ENCODE measurements at places on chromosomes 4 and X.

DNA sequence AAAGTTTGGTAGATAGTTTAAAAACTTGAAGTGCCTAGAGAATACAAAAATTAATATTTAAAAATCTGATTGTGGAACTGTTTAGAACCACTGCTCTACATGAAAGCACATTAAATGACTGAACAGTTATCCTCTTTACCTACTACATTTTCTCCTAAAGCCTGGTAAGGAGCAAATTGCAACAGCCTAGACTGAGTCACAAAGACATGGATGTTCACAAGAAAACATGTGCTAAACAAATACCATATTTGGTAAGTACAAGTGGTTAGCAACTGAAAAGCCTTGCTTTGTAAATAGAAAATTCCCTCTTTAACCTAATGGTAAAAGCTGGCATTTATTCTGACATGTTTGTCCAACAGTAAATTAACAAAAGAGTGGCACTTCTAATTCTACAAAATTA, 203.1 kb downstream of the FBXO8 start:
- no peak for DNase-seq

GRCh38 chr4:111519683-111520082, 625.6 kb upstream of the FAM241A start:
- DNase-seq, result no peak

DNA sequence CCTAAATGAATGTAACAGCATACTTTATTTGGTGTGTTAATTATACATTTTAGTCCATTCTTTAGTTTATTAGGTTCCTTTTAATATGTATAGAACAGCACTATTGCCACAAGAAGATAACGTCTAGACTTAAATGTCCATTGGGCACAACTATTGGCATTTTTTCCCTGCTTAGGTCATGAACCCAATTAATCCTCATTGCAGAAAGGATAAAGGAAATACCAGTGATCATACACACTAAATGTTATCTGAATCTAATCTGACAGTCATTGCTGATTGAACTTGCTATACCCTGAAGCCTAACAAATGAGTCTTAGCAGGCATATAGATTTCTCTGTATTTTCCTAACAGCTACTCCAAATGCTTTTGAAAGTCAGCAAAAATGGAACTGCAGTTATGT, 2250.0 kb upstream of the AGA start:
- DNase-seq, result no peak

DNA sequence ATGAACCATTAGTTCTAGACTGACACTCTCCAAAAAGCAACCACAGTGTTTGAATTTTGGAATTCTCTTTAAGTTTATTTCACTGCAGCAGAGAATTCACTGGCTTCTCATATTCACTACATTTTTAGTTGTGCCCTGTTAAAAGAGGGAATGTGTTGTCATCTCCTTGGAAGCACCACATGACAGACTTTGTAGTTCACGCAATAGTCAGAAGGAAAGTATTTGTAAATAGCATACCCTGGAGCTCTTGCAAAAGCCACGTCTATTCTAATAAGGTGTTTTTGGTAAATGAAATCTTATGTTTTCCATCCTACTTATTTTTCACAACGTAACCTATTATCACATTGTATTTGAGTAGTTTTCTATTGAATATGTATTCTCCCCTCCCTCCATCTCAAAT, 25.8 kb downstream of the DOCK11 start:
- peak; percentile 34 for DNase-seq

GRCh38 chr4:182765987-182766856, 151.0 kb downstream of the DCTD start:
- no peak for DNase-seq
